ENCODE measurements at places on chromosomes 4 and X.

GRCh38 chr4:173782660-173783059 lies 252.6 kb upstream of the HAND2 start:
- DNase-seq: no peak

GRCh38 chr4:141432000-141432712 lies 204.2 kb upstream of the IL15 start:
- no peak for DNase-seq

- DNase-seq: no peak
Measured at GRCh38 chr4:116573540-116573939, 511.8 kb downstream of the TRAM1L1 start.

- no peak for DNase-seq
Measured at GRCh38 chrX:151697522-151697921, 2.3 kb downstream of the PRRG3 start.

DNA sequence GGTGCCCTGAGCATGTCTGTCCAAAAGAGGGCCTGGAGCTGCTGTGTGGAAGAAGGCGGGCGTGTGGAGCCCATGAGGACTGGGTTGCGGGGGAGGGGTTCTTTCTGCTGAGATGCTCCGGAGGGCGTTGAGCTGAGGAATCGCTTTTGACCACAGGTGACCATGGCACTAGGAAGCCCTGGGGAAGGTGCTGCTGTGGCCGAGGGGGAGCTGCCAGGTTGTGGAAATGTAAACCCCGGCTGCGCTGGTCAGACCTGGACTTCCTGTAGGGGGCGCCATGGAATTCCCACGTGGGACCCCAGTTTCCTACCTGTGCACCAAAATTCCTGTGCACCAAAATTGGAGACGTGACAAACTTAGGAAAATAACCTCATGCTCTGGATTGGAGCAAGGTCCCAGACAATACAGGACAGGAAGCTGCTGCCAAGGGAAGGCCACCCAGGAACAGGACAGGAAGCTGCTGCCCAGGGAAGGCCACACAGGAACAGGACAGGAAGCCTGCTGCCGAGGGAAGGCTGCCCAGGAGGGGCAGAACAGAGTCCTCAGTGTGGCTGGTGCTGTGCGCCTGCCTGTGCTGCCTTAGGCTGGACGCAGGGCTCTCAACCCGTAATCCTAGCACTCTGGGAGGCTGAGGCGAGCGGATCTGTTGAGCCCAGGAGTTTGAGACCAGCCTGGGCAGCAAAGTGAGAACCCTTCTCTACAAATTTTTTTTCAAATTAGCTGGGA lies 28.4 kb upstream of the UVSSA start:
- peak; percentile 33 for DNase-seq
